ENCODE measurements at places on chromosomes 12 and 14. TPM values are rescaled to one million over a fixed set of nuclear protein-coding genes. Genes with fewer than 3 reads are reported as not detected.

- no peaks in the 10 kb centered on the region for H3K36me3 ChIP-seq
- peak; percentile 39 for DNase-seq
- no peaks in the 10 kb centered on the region for H3K4me1 ChIP-seq
- no peak overlapping the region for H3K4me3 ChIP-seq
- H3K27me3 ChIP-seq, result peaks cover 26% of the 10 kb centered on the region
These were observed 933.8 kb downstream of the TMEM121 start for GRCh38 chr14:106459971-106460730.

SPIC gene
- total RNA-seq, result not detected

SERPINA5 gene
- total RNA-seq, result not detected

CPM gene
- 49.7 TPM for total RNA-seq

DNA sequence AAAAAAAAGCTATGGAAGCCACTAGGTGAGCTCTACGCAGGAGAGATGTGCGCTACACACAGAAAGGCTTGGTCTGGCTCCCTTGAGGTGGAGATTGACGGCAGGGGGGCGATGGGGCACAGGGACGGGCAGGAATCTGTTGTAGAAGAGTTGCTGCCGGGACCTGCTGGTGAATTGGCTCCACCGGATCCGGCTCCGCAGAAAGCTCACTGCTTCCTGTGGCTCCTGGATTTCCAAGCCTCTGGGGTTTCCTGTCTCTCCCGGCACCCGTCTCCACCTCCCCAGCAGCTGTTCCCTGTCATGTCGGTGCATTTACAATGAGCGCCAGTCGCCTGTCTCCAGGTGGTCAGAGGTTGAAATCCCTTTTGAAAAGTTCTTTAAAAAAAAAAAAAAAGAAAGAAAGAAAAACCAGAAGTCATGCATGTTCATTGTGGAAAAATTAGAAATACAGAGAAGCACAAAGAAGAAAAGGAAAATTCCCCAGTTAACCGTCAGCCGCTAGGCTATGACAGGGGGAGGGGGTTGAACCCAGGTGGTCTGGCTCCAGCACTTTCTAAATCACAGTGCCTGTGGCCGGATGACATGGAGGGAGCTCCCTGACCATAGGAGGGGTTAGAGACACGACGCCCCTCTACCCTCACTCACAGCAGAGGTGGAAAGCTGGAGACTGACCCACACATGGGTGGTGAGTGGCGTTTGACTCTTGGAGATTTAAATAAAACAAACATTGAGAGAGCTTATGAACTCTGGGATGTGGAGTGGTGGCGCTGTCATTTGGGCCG, 20.8 kb downstream of the FAM222A start:
- no peak overlapping the region for H3K27ac ChIP-seq
- H3K4me1 ChIP-seq, result no peaks in the 10 kb centered on the region
- no peak overlapping the region for H3K4me3 ChIP-seq
- H3K36me3 ChIP-seq, result no peaks in the 10 kb centered on the region
- peaks cover 14% of the 10 kb centered on the region for H3K27me3 ChIP-seq

WASHC3 gene
- total RNA-seq, result 34.0 TPM

Measured in activated T-helper 2 cell treated with anti-CD3 and anti-CD28 coated beads, Interferon-gamma antibody, Interleukin-2, Interleukin-4, amounts not matched to agents 10 μg/mL and 5 μg/mL and 100 μg/mL, durations not matched to agents 14 hours and 24 hours and 36 hours (primary cell).